ENCODE measurements at places on chromosomes 2 and 18. TPM values are rescaled to one million over a fixed set of nuclear protein-coding genes. Genes with fewer than 3 reads are reported as not detected.

GRCh38 chr18:24791751-24792545 is 331.5 kb downstream of the HRH4 start:
- DNase-seq = no peak

- no peak for DNase-seq
These were observed 83.7 kb upstream of the RBM44 start for GRCh38 chr2:237714690-237715458.

CHRNA1 gene
- 0.41 TPM for total RNA-seq

ASAP2 gene
- 102 TPM for total RNA-seq

CRYGC gene
- total RNA-seq = not detected

DNA sequence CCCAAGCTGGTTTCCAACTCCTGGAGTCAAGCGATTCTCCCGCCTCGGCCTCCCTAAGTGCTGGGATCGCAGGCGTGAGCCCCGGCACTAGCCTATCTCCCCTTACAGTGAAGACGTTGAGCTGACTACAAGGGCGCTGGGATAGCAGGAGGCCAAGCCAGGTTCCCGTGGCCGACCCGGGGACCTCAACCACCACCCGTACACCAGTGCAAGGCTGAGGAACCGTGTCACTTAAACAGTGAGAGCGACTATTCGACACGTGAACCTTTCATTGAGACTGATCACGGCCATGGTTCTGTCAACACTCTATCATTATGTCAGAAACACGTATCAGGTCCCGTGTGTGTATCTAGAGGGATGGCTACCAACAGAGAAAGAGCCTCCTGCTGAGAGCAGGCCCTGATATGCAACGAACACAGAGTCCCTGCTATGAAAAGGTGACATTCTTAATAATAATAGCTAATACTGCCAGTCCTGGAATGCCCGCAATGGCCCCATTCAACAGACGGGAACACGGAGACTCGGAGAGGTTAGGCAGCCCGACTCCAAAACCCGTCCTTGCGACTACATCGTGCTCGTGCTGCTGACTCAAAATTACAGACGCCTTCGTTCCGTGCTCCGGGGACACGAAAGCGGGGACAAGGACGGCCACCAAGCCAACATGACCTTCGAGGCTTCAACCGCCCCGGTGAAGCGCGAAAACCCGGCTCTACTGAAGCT is 833 bp downstream of the AFG3L2 start:
- no peak for DNase-seq

KIDINS220 gene
- total RNA-seq = 107 TPM

GRCh38 chr2:205076405-205076804 is 531.1 kb downstream of the PARD3B start:
- no peak for DNase-seq

- no peak for DNase-seq
These were observed 405.1 kb downstream of the GPD2 start for GRCh38 chr2:156841321-156841720.

GRCh38 chr2:191703079-191703725 is 25.3 kb downstream of the NABP1 start:
- DNase-seq = no peak

GRCh38 chr2:108701208-108701607 is 18.1 kb upstream of the RANBP2 start:
- no peak for DNase-seq

DNA sequence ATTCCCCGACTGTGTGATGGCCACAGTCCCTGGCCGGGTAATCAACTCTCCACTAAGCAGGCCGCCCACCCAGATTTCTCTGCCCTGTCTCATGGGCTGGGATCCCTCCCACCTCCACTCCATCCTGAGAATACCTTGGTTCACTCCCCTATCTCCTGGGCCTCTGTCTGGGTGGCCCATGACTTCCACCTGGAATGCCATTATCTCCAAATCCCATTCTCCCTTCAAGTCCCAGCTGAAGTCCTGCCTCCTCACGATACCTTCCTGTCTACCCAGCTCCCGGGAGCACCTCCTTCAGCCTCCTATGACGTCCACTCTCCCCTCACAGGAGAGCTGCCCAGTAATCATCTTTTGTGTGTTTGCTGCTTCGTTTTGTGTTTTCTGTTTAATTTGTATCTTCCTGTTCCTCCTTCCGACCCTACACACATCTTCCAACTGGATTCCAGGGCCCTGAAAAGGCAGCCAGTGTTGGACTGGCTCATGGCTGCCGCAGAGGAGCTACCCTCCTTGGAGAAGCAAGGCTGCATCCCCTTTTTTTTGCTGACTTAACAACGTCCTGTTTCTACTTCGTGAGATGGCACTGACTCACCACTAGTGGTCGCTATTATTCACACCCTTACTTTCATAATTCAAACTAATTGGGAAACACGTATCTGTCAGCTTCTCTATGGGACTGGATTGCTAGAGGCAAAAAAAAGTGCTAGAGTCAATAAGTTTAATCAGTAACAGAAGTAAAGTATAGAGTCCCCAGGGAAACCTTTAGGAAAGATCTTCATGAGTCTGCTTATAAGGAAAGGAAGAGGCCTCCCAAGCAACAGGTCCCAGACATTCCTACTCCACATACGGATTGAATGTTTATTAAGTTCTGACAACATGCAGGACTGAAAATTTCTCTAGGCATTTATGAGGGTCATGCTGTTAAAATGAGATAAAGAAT is 171.9 kb upstream of the GATA6 start:
- DNase-seq = no peak

- no peak for DNase-seq
These were observed 6.6 kb downstream of the GAREM2 start for GRCh38 chr2:26179446-26179913.

SIX3 gene
- 0.14 TPM for total RNA-seq

DNA sequence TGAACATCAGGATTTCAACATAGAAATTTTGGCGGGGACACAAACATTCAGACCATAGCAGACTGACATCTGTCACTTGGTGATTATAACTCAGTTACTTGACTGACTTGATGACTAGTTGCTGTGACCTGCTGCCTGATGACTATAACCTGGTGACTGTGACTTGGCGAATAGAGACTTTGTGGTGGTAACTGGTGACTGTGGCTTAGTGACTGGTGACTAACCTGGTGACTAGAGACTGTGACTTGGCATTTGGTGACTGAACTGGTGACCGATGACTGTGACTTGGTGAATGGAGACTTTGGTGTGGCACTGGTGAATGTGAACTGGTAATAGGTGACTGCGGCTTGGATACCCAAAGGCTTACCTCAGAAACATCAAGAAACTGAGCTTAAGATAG is 563.1 kb upstream of the FAM98A start:
- DNase-seq = no peak

DNA sequence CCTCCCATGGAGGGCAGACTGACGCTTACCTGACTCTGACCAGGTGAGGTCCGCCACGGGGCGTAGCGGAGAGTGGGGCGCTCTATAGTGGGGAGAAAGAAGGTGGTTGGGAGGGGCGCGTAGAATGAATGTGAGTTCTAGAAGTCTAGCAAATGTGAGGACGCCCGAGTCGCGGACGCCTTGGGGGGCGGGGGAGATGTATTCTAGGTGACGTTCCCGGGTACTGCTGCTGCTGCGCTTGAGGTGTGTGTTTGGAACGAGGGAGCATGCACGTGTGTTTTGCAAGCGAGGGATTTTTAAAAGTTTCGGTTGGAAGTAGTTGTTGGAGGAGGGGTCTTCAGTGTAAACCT is 758 bp downstream of the RIF1 start:
- DNase-seq = no peak

APCDD1 gene
- total RNA-seq = 38.2 TPM

GRCh38 chr18:48949606-48950535 is 894 bp downstream of the SMAD7 start:
- DNase-seq = no peak

- DNase-seq = no peak
These were observed 48.6 kb downstream of the KIAA2012 start for GRCh38 chr2:202121532-202122162.

DNA sequence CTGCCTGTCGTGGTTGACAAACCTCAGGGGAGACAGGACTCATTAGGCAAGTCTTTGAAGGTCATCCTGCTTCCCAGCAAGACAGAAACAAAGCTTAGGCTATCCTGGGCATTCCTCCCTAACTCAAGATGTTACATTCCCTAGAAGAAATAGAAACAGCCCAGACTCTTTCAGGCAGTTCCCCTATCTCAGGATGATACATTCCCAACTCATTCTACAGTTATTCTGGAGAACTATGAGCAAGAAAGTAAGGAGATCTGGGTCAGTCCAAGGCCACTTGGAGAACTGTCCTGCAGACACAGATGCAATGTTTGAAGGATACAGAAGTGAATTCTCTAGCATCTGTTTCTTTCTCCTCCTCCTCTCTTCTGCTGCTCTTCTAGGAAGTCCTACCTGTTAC is 220.1 kb upstream of the NCKAP5 start:
- DNase-seq = no peak

GCA gene
- total RNA-seq = 22.5 TPM

DNA sequence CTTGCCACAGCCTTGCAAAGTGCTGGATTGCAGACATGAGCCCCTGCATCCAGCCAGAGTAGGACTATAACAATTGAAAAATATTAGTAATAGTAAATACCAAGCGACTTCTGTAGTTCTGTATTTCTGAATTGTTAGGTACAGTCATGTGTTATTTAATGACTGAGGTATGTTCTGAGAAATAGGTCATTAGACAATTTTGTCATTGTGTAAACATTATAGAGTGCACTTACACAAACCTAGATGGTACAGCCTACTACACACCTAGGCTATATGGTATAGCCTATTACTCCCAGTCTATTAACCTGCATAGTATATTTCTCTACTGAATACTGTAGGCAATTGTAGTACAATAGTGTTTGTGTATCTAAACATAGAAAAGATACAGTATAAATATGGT is 92.1 kb downstream of the GALNT1 start:
- no peak for DNase-seq

MPV17 gene
- total RNA-seq = 68.1 TPM

PSD4 gene
- total RNA-seq = 16.9 TPM

DNA sequence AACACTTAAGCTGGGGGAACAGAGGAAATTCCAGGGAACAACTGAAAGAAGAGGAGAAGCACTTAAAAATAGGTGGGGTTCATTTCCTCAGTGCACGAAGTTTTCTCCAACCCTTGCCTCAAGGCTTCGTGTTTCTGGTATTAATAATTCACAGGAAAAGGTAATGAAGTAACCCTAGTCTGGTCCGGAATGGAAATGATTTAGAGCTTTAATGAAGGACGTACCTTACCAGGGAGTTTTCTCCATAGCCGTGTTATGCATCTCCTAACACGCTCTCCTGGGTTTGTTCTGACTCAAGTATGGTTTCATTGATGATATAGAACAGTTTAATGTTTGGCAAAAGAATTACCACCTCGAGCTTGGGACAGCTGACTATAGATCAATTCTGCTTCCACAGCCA is 214.2 kb downstream of the MTX2 start:
- no peak for DNase-seq

- DNase-seq = no peak
These were observed 188.1 kb downstream of the FMNL2 start for GRCh38 chr2:152523091-152523490.

DNA sequence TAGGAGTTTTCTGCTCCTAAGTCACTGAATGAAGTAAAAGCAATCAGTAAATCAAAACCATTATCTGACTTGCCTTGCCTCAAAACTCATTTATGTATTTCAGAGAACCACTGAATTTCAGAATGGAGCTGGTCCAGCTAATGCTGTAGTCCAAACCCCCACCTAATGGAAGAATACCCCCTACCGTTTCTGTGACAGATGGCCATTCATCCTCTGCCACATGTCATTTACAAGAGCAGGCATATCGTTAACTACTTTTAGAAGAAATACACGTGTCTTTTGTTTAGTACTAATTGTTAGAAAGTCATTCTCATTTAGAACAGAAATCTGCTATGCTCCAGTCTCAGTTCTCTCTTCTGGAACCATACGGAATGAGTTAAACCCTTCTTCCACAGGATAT is 12.8 kb upstream of the GALNT5 start:
- no peak for DNase-seq

DNA sequence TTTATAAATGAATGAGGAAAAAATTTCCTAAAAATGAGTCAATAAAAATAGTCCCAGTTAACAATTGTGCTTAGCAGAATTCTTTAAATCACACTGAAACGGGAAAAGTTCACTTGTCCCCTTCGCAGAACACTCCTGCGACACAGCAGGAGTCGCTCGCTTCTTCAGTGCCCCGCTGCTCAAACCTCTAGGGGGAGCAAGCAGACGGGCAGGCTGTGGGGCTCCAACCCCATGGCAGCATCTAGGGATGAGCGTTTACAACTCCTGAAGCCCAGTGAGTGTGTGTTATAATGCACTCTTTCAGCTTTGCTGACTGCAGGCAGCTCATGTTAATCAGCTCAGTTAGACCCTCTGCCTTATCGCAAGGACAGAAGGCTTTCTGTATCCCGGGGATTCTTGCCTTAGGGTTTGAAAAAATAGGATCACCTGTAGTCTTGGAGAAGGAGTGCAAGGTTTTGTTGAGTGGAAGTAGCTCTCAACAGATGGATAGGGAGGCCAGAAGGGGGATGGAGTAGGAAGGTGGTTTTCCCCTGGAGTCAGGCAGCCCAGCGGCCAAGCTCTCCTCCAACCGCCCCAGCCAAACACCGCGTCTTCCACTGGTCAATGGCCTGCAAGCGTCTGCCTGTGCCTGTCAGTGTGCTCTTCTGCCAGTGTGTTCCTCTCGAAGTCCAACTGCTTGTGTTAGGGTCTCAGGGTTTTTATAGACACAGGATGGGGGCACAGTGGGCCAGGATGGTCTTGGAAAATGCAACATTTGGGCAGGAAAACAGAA is 1977.7 kb upstream of the LRRTM1 start:
- DNase-seq = no peak

DNA sequence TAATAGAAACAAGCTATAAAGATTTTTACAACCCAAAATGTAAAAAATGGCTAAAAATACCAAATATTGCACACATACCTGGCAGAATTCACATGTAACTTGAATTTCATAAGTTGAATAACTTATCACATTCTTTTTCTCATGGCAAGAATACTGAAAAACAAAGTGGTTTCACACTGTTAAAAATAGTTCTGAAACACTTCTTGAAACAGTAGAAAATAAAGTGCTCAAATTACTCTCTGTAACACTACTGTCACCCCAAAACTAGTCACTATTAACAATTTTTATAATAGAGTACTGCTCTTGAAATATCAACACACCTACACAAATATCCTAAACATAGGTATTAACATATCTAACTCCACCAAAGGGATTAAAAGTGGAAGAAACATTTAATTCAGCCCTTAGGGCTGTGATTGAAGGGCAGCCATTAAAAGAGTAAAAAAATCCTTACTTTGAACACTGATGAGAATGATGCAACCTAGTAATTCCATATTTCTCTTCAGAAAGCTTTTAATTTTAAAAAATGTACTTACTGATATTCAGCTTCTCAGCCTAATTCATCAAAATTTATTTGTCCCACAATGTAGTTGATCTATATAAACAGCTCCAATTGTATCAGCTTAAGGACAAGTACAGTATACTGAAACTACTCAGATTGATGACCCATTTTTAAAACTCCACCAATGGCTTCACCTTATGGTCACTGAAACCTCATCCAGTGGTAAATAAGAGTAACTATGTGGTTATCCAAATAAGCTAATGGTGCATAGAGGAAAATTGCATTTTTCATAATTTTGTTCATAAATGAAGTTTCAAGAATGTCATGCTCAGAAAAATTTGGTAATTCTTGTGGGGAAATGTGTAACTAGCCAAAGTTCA is 31.4 kb downstream of the ATF2 start:
- no peak for DNase-seq

- no peak for DNase-seq
These were observed 534.8 kb upstream of the LRRTM4 start for GRCh38 chr2:78056976-78057375.

DSG4 gene
- not detected for total RNA-seq

- DNase-seq = no peak
These were observed 12.6 kb upstream of the CHN1 start for GRCh38 chr2:175017618-175018414.

- DNase-seq = no peak
These were observed 17.1 kb downstream of the GYPC start for GRCh38 chr2:126672980-126673605.

TNS1 gene
- total RNA-seq = 2,296 TPM

Measured in thoracic aorta (tissue), 2 donors.